Karpas-422 (cell line): ENCODE measurements at places on chromosomes 13 and 19.
A peak's percentile ranks its signal among the peaks of the same experiment; 100 is the strongest.

GRCh38 chr13:59780058-59780457 is 383.7 kb downstream of the DIAPH3 start:
- DNase-seq, result no peak

GRCh38 chr13:112348642-112349345 is 27.4 kb upstream of the SPACA7 start:
- DNase-seq, result no peak

- no peak for DNase-seq
Measured at GRCh38 chr13:45876781-45877180, 25.2 kb upstream of the SIAH3 start.

DNA sequence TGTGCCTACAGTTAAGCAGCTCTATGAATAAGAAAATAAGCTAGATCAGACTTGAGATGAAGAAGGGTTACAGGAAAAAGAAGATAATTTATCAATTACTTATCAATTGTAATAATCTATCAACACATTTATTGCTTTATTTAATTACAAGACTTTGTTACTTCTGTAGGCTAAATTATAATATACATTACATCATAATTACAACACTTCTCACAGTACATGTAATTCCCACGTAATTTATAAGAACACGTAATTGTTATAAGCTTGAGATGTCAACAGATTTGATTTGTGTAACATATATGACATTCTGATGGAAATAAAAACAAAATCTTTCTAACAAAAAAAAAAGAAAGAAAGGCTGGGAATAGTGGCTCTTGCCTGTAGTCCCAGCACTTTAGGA is 36.8 kb downstream of the NEK5 start:
- DNase-seq, result no peak

- DNase-seq, result no peak
Measured at GRCh38 chr13:24985107-24985506, 110.8 kb upstream of the PABPC3 start.

DNA sequence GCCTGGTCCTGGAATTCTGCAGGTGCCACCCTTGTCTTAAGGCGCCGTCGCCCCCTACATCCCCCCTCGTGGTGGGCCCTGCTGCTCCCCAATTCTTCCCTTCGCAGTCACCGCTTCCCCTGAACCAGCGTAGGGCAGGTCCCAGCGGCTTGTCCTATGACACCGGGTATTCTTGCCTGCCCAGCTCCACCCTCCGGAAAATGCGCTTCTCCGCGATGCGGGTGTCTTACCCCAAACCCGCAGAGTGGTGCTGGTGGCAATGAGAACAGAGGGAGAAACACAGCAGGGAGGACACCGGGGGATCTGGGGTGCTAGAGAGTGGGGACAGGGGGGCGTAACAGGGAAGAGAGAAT is 9.0 kb downstream of the ZNF808 start:
- DNase-seq, result no peak

DNA sequence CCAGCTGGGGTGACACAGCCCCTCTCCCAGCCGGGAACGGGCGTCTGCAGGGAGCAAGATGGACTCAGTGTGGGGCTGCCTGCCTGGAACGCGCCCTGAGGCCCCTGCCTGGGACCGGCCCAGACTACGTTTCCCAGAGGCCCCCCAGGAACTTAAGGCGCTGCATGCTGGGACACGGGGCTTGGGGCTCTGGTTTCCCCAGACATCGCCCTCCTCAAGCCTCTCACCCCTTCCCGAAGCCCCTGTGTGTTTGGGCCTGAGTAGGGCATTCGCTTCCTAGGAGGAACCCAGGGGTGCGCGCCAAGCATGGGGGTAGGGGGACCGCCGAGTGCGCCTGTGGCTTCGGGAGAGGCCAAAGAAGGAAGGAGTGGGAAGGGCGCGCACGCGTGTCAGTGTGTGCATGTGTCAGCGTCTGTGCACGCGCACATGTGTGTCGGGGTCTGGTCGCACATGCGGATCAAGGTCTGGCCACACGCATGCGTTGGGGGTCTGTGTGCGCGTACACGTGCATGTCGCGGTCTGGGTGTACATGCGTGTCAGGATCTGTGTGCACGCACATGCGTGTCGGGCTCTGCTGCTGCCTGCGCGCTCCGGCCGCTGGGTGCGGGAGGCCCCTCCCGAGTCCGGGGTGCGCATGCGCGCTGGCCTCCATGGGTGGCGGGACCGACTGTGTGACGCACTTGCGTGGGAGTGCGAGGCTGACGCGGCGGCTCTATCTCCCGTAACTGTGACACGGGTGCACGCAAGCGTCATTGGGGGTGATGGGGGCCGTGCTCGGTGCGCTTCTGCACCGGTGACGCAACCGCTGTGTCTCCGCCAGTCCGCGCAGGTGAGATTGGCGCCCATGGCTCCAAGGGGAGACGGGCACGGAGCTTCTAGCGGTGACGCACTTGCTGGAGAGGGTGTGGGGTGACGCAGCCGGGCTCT is 16.2 kb downstream of the ZNF331 start:
- peak; percentile 95 for DNase-seq

DNA sequence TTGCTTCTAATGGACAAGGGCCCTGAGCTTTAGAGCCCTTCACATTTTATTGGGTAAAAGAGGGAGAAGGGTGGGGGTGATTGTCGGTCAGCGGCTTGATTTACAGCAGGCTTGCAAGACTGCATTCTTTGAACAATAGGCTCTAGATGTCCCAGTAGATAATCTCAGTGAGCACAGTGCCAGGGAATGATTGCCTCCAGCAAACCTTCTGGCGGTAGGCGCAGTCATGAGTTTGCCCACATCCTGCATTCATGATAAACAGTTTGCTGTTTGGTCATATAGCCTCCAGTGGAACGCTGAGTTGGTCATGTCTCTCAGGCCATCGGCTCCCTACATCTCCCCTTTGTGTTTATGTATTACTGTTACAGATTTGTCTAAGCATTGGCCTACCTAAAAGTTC is 12.6 kb downstream of the ZNF528 start:
- no peak for DNase-seq

- no peak for DNase-seq
Measured at GRCh38 chr13:62207388-62207787, 791.7 kb upstream of the PCDH20 start.

- no peak for DNase-seq
Measured at GRCh38 chr13:109807345-109807744, 21.0 kb upstream of the IRS2 start.

DNA sequence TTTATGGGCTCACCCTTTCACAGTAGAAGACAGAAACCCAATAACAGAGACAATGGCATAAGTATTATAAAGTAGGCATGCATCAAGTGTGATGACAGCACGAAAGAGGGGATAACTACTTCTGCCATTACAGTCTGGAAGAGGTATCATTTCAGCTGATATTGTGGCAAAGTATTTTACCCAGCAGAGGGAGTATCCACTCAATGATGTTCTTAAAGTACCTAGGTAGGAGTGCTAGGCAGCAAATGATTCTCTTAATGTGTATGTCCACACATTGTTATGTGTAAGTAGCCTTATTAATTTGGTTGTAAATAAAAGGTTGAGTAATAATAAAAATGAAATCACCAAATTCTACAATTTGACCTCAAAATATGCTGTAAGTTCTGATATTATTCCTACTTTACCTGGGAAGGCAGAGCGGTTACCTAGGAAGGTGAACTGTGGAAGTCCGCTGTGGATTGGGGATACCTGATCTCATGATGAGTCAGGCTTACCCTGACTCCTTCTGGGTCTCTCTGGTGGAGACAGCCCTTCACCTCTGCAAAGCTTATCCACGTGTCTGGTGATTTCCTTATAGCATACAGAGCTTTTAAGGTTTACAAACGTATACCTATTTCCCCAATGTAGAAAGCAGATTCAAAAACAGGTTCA is 4.1 kb upstream of the UBAC2 start:
- DNase-seq, result peak; percentile 81

DNA sequence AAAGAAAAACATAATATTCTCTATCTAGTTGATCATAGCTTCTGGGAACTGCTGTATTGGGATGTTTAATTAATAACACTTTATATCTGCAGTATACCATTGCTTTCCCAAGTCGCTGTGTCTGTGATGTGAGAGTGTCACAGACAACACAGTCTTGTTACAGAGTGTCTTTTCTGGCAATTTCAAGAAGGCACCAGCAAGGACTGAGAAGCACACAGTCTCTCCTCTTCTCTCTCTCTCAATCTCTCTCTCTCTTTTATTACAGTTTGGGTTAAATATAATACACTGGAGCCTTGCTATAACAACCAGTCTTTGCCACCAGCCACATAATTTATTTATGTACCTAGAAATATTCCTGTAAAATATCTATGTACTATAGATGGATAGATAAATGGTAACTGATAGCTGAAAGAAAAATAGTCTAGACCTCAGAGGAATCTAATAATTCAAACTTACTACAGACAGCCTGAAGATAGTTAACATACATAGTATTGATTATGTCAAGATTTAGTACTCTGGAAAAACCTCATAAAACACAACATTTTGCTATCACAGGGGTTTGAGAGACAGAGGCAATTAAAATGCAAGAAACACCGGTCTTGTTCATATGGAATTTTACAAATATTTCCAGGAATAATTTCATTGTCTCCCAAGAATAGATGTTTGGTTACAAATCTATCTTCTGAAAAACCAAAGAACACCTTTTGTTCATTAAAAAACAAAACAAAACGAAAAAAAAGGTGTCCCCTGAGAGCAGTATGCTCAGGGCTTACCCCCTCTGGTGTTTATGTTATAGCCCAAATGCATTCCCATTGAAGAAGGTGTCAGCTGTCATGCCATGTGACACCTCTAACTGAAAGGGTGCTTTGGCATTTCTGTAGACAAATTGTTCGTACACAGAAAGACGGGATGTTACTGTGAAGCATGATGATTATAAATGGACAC is 507.8 kb downstream of the TBC1D4 start:
- DNase-seq, result no peak

DNA sequence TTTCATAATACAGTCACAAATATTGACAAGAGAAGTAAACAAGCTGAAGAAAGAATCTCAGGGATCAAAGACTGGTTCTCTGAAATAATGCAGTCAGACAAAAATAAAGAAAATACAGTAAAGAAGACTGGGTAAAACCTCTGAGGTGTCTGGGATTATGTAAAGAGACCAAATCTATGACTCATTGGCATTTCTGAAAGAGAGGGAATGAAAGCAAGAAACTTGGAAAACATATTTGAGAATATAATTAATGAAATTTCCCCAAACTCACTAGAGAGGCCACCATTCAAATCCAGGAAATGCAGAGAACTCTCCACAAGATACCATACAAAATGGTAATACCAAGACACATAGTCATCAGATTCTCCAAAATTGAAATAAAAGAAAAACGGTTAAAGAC is 53.0 kb upstream of the GPC6 start:
- no peak for DNase-seq

DNA sequence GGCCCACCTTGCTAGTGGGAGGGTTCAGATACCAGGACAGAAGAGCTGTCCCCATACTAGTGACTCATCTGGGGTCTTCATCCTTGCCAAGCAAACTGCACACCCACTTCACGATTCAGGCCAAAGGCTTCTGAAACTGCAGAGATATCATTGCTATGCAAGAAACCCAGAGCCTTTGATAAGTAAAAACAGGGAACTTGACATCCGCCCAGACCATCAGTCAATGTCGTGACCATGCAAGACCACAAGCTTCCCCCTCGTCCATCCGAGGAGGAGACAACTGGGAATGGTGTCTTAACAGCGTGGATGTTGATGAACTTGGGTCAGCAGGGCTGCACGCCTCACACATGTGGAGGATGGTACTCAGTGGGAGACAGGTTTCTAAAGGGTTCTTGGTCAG is 58.0 kb downstream of the ABCC4 start:
- DNase-seq, result no peak

- no peak for DNase-seq
Measured at GRCh38 chr13:80923907-80924306, 583.0 kb upstream of the SPRY2 start.

GRCh38 chr13:98353750-98354149 is 176.7 kb upstream of the RNF113B start:
- DNase-seq, result no peak

- peak; percentile 69 for DNase-seq
Measured at GRCh38 chr19:51029718-51030117, 3.3 kb upstream of the KLK11 start.

GRCh38 chr13:50220938-50221337 is 205.7 kb downstream of the KCNRG start:
- DNase-seq, result no peak

DNA sequence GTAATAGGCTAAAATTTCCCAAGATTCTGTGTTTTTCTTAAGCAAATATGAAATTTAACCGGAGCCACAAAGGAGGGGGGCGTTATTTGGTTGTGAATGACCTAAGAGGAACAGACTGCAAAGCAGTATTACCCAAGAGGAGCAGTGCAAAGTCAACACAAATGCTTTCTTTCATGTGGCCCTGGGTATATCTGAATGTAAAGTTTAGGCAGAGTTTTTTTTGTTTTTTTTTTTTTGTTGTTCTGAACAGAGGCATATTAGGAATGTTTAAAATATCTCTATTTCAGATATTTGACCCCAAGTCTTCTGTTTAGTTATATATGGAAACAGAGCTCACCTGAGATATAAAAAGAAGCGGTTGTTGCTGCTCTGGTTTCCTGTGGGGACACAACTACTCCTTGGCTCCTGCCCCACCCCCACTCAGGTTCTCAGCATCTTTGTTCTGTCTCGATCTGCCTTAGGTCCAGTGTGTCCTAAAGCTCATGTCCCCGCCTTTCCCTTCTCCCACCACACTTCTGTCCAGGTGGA is 220.7 kb downstream of the RFC3 start:
- DNase-seq, result peak; percentile 44

GRCh38 chr13:99354371-99354951 is 47.3 kb upstream of the GPR183 start:
- no peak for DNase-seq

GRCh38 chr19:52961981-52962380 is 700 bp downstream of the ZNF816 start:
- DNase-seq, result no peak

DNA sequence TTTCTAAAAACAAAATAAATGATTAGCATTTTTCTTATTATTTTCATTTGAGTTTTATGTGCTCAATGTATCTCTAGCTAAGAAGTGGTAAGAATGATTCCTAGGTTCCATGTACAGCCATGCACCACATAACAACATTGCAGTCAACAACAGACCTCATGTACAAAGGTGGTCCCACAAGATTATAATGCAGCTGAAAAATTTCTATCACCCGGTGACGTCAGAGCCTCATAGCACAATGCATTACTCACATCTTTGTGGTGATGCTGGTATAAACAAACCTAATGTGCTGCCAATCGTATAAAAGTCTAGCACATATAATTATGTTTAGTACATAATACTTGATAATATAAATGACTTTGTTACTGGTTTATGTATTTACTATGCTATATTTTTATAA is 120.5 kb downstream of the SLC7A1 start:
- no peak for DNase-seq

GRCh38 chr13:74758188-74758587 is 624.0 kb upstream of the KLF12 start:
- DNase-seq, result no peak

DNA sequence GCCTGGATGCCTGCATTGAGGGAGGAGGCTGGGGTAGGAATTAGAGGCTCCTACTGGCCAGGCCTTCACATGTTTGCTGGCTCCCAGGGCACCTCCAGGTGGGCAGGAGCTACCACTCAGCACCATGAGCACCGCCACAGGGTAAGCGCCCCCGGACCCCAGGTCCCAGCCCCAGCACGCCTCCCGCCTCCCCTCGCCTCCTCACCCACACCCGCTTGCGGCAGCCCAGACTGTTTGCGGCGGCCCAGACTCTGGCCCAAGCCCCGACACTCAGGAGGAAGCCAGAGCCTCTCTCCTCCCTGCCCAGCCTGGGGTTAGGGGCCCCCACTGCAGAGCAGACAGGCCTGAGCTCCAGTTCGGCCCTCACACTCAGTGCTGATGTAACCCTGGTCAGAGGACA is 652 bp downstream of the EPS8L1 start:
- DNase-seq, result no peak

GRCh38 chr13:20114066-20114610 is 46.7 kb downstream of the GJA3 start:
- no peak for DNase-seq

GRCh38 chr13:109968876-109969577 is 182.6 kb upstream of the IRS2 start:
- no peak for DNase-seq
